Stimulated activated CD4-positive, alpha-beta T cell treated with anti-CD3 and anti-CD28 coated beads, Interleukin-1b, Interleukin-23, amount 100 ng/mL, for 24 hours (primary cell): ENCODE measurements at places on chromosomes 1 and 21.

DNA sequence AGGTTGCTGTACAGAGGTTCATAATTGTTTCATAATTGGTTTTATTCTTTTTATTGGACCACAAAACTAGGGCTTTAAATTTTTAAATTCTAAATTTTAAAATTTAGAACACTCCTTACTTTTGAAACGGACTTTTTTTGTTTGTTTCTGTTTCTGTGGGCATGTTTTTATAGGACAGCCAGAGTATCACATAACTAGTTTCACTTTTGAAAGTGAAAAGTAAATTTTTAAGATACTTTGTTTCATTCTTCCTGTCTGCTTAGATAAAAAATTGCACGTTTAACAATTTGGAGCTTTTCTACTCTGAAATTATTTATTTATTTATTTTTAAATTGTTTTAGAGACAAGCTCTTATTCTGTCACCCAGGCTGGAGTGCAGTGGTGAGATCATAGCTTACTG lies 29.7 kb downstream of the MDM4 start:
- DNase-seq: no peak

GRCh38 chr1:240827786-240828185 lies 215.8 kb upstream of the GREM2 start:
- no peak for DNase-seq

DNA sequence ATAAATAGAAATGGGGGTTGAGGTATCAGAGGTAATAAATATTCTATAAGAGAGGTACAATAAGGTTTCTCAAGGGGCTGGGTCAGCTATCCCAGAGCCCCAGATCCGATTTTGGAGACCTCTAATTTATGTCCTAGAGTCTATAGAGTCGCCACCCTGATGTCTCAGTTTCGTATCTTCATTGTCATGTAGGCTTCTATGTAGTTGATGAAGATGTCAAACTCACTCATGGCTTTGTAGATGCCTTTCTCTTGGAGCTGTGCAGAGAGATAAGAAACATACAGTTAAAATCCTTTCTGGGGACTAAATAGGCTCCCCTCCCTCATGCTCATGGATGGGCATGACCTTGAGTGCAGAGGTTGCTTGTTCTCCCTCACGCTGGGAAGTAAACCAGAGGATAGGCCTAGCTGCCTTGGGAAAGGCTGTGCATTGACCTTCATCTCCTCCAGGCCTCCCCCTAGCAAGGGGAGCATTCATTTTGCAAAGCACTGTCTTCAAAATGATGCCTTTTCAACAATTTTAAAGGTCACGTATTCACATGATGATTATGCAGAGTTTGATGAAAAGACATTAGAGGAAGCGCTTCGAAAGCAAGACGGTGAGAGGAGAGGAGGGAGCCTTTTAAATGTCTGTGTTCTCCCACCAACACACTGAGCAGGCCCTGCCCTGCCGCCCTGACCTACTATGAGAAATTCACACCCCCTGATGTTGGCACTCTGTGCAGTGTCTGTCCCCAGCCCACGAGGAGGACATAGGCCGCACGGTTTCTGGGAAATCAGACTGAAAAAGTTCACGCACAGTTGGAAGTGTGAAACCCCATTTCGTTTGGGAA lies 1.9 kb upstream of the IL19 start:
- no peak for DNase-seq

- no peak for DNase-seq
These were observed 530 bp upstream of the CD244 start for GRCh38 chr1:160863061-160863773.

GRCh38 chr1:23224739-23225648 lies 7.7 kb upstream of the HTR1D start:
- DNase-seq: no peak

DNA sequence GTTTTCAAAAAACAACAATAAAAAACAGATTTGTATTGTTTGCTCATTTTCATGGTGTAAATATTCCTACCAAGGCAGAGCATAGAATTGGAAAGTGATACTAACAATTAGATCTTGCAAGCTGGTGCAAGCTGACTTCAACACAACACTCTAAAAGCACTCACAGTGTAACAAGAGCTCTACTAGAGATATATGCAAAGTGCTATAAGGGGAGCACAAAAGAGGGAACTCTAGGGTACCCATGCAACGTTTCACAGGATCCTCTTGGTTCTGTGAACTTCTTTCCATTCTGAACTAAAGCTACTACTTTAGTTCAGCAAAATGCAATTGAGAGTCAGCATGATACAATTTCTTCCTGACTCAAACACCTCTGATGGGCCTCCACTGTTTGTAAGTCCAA lies 78.3 kb downstream of the ATP1B1 start:
- no peak for DNase-seq

GRCh38 chr21:37974081-37974480 lies 57.8 kb upstream of the KCNJ6 start:
- no peak for DNase-seq

DNA sequence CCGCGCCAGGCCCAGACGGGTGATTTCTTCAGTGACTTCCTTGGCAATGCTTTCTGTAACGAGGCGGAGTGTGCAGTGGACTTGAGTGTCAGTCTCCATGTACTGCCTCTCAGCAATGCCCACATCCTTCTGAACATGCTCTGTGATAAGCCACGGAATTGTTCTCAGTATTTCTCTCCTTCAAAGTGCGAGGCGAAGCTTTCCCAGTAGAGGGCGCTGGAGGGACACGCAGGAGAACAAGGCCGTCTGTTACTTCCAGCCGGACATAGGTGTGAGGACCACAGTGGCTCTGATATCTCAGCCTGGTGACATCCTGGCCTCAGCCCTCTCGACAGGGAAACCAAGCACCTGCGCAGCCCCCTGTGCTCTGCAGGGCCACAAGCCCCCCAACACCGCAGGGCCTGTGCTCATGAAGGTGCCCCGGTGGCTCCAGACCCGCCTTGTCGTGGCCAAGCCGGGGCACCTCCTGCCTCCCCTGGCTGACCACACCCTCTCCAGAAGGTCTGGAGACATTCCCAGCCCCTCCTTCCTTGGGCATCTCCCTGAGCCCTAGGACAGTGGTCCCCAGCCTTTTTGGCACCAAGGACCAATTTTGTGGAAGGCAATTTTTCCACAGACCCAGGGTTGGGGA lies 46.1 kb upstream of the BACE2 start:
- DNase-seq: peak; percentile 4

GRCh38 chr1:213330281-213330680 lies 279.2 kb downstream of the RPS6KC1 start:
- no peak for DNase-seq

DNA sequence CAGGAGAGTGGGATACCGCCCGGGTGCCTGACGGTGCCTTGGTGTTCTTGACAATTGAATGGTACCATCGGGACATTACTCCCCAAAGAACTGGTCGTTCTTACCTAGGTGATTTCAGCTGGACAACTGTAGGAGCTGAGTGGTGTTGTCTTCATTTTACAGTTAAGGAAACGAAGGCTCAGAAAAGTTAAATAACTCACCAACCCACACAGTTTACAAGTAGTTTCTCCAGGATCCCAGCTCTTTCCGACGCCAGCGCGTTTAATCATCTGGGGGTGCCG lies 1.6 kb downstream of the PIK3CD start:
- no peak for DNase-seq

- no peak for DNase-seq
These were observed 37.5 kb downstream of the CDC42BPA start for GRCh38 chr1:227280836-227281235.

- DNase-seq: no peak
These were observed 57.2 kb upstream of the C1orf185 start for GRCh38 chr1:51044834-51045233.

DNA sequence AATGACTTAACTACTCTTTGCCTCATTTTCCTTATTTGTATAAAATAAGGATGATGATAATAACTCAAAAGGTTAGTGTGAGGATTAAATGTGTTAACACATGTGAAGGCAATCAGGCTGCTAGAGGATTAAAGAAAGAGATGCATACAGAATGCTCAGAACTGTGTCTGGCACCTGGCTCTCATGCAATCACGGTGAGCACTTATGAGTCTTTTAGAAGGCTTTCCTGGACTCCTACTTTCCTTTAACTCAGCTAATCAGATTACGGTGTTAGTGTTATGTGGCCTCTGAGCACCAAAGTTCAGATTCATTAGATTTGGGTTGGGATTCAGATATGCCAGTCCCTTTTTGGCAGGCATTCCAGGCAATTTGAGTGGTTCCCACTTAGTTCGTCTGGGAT lies 311.6 kb upstream of the USP24 start:
- DNase-seq: no peak

DNA sequence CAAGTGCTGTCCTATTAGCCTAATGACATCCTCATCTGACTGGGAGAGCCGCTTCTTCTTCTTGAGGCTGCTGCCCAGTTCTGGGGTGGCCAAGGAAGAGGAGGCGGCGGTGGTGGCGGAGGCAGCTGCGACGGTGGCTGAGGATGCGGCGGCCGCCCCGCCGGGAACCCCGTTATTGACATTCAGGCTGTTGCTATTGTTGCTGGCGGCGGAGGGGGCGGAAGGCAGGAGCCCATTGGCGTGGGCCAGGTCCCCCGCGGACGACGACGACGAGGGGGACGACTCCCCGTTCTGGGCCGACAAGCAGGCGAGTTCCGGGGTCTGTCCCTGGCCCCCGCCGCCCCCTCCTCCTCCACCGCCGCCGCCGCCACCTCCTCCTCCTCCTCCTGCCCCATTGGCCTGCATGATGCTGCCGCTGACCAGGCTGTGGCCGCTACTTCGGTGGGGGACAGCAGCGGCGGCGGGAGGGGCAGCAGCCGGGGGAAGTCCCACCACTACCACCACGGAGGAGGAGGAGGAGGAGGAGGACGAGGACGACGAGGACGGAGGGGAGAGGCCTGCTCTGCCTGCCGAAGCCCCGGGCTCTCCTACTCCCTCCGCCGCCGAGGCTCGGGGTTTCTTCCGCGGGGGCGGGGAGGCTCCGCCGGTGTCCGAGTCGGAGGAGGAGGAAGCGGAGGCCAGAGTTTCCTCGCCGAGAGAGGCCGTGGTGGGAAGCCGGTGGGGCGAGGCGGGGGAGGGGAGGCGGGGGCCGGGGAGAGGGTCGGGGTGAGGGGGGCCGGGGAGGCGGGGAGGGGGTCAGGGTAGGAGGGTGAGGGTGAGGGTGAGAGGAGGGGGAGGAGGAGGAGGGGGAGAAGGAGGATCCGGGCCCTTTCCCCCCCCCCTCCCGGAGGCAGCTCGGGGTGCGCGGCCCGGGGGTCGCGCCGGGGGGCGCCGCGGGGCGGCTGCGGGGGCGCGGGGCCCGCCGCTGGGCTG lies 610 bp downstream of the WDR26 start:
- DNase-seq: no peak

DNA sequence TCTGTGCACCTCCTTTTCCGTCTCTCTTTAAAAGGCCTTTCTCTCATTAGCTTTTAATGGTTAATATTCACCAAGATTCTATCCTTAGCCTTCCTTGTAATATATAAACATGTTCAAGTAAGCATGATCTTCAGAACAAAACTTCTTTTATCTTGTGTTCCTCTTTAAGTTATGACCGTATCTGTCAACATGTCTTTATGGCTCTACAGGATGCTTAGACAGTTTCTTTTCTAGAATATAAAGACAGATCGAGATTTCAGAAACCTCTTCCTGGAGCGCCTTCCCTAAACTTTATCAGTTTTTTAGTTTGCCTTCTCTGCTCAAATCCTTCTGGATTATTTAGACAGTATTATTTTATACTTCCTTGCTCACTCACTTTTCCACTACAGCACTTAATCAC lies 7.2 kb downstream of the RO60 start:
- DNase-seq: no peak

DNA sequence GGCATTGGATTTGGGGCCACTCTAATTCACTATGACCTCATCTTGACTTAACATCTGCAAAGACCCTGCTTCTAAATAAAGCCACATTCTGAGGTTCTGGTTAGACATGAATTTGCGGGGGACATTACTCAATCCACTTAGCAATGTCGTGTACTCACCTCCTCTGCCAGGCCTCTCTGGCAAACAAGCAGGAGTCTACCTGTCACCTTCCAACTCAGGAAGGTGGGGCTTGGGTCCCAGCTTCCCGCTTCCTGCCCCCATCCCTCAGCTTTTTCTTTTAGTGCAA lies 177.8 kb downstream of the PSMG1 start:
- no peak for DNase-seq

DNA sequence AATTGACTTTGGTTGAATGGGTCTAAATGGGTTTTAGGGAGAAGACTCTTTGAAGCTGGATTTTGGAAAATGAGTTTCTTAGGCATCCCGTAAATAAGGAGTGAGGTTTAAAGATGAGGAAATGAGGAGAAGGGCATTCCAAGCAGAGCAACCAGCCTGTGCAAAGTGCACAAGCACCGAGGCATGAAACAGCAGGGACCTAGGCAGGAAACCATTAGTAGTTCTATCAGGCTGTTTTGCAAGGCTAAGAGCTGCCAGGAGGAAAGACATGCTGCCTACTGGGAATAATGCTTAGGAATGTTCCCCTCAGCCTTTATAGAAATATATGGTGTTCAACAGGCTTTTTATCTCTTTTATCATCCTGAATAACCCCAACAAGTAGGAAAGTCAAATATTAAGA lies 153.1 kb upstream of the FGGY start:
- DNase-seq: no peak

DNA sequence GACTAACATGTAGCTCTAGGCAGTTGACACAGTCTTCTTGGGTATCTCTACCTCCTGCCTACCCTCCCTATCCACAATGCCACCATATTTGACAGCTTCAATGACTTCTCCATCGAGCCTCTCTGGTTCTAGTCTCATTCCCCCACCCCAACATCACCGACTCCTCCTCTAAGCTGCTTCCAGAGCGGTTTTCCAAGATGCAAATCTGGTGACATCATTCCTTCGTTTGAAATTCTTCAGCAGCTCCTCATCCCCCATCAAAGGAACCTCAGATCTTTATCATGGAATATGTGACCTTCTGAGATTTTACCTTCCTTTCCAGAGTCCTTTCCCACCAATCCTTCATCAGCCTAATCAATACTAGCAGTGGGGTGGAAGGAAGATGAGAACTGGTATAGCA lies 352.4 kb upstream of the RUNX1 start:
- no peak for DNase-seq

DNA sequence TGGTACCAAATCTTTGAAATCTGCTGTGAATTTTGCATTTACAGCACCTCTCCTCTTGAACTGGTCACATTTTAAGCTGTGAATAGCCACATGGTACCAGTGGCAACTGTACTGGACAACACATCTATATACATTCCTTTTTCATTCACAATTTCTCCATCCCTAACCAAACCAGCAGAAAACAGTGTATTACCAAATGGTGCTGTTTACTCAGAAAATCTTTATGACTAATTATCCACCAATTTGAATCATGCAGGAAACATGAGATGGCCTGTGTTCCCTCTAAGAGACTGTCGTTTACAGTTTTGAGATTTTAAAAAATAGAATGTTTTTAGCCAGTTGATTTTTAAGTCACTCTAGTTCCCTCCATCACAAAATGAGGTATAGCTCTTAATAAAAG lies 17.6 kb upstream of the CCT8 start:
- DNase-seq: no peak
